ENCODE measurements at places on chromosomes 6 and 20.

- peak; percentile 13 for DNase-seq
Observed at GRCh38 chr6:38997128-38997761, 51.3 kb upstream of the GLP1R start.

DNA sequence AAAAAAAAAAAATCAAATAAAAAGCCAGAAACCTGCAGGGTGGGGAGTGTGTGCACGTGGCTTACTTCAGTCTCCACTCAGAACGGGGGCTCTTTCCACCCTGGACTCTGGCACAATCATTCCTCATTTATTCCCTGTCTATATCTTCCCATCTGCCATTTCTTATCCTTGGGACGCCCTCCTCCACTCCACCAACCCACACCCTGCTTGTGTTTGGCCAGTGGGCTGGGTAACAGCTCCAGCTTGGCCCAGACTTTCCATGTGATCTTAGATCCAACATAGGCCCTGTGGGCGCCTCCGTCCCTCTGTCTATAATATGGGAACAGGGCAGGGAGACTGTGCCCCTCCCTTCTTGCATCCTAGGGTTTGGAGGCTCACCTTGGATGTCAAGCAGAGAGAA is 68.1 kb downstream of the CD40 start:
- DNase-seq = no peak

DNA sequence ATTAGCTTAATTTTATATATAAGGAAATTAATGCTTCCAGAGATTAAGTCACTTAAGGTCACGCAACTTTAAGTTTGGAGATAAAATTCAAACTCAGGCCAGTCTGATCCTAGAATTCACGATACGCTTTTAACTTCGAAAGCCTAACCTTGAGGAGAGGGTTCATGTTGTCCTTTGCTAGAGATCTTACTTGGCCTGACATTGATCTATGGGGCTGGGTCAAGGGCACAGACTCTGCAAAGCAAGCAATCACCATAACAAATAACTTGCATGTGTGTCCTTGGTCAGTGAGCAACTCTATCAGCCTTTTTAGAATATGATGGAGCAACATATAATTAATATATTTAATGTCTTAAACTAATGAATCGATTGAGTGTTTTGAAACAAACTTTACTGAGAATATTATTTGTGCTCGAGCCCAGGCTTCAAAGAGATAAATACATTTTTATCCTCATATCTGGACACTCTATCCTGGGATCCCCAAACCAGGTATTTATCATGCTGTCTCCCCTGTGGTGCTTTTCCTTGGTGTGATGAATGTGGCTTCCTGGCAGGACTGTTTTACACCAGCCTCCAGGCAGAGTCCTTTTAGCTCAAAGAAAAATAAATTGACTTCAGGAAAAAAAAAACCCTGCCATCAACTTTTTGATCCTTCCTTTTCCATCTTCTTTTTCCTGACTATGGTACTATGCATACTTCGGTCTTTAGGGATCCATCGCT is 29.1 kb downstream of the RPS12 start:
- DNase-seq = no peak

DNA sequence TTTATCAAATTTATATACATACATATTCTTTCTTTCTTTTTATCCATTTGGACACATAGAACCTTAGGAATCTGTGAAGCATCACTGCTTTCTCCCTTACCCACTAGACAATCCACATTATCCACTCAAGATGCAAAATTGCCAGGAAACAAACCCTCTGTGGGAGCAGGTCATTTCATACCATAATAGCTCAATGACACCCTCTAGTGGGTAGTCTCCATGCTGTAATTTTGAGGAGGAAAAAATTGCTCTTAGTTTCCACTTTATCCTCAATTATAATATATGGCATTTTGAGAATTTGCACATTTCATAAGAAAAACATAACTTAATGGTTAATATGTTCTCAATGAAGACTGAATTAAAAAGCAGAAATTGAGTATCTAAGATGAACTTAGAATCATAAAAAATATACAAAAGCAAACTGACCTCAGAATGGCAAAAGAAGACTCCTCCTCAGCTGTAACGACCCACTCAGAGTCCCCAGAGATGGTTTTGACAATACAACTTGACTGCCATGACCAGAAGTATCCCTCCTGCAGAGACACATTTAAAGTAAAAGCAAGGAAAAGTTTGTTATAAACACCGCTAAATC is 164.1 kb downstream of the FRK start:
- DNase-seq = no peak

GRCh38 chr20:50883856-50884255 is 47.4 kb downstream of the ADNP start:
- no peak for DNase-seq

DNA sequence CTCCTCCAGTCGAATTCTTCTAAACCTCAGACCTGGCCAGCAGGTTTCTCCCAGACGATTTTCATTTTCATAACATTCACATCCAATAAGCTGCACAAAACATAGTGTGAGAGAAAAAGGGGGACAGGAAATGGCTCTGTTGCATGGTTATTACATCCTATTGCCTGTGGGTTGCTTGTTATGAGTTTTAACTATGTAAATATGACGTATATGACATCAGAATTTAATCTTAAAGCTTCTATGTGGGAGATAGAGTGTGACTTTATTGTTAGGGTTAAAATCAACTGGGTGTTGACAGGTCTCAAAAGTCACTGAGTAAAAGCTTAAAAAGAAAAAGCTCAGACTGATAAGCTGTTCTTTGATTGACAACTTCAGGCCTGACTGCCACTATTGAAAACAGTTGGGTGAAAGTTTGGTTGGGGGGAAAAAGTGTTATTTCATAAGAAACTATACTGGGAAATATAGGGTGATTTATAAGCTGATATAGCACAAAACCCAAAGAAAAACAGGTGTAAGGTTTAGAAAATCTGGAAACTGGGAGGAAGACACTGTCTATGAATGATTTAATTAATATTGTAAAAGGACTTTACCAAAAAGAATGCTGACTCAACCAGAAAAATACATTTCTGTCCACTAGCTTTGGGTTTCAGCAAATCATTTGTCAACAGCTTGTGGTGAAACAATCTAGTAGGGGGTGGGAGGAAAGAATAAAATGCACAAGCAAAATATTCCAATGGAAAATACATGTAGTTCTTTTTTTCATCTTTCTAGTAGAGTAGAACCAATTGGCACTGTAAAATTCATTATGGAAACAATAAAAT is 134.1 kb upstream of the CEP162 start:
- no peak for DNase-seq

Measured in CD4-positive, alpha-beta T cell treated with Interleukin-6 for 4 hours (primary cell).